ENCODE measurements at places on chromosomes 4 and X. TPM values are rescaled to one million over a fixed set of nuclear protein-coding genes. Genes with fewer than 3 reads are reported as not detected.
A peak's percentile ranks its signal among the peaks of the same experiment; 100 is the strongest.

DNA sequence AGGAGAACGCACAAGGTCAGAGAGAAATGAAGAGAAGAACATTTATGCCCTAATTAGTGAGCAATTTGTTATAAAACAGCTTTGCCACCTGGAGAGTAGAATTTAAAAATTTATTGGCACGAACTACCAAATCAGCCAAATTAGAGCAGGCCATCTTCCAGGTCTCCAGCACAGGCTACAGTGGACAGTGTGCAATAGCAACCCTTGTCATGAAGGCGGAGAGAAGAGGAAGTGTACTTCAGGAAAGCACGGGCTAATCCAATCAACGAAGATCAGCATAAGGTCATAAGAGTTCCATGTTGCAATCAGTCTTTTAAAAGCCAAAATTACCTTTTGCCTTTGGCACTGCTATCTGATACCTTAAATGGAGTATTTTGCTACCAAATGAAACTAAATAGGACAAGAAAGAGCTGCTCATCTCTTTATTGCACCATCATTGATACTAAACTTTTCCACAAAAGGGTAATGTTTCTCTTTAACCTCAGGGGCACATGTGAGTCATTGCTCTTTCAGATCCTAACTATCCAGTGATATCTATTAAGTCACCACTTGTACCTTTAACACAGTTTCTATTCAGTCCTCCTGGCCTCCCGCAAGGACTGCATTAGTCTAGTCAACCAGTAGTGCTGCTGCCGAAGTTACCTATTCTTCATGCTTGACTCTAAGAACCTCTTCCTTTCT lies 19.9 kb downstream of the ANK2 start:
- no peaks in the 10 kb centered on the region for H3K27me3 ChIP-seq
- no peak overlapping the region for H3K4me3 ChIP-seq
- no peaks in the 10 kb centered on the region for H3K4me1 ChIP-seq
- no peak for DNase-seq

Gene MMRN1
- total RNA-seq, result 0.16 TPM

- peak overlapping the region; percentile 98 for H3K27ac ChIP-seq
- H3K4me3 ChIP-seq, result peak overlapping the region; percentile 87
- no peaks in the 10 kb centered on the region for H3K27me3 ChIP-seq
- peaks cover 82% of the 10 kb centered on the region for H3K4me1 ChIP-seq
- peak; percentile 15 for DNase-seq
- no peaks in the 10 kb centered on the region for H3K36me3 ChIP-seq
Measured at GRCh38 chrX:132480581-132481203, 8.1 kb downstream of the MBNL3 start.

Gene COL25A1
- total RNA-seq, result not detected

- no peaks in the 10 kb centered on the region for H3K36me3 ChIP-seq
- H3K4me1 ChIP-seq, result peaks cover 5% of the 10 kb centered on the region
- no peak for DNase-seq
- no peak overlapping the region for H3K4me3 ChIP-seq
- no peak overlapping the region for H3K27ac ChIP-seq
- no peaks in the 10 kb centered on the region for H3K27me3 ChIP-seq
Measured at GRCh38 chr4:3331511-3332394, 38.9 kb downstream of the RGS12 start.

DNA sequence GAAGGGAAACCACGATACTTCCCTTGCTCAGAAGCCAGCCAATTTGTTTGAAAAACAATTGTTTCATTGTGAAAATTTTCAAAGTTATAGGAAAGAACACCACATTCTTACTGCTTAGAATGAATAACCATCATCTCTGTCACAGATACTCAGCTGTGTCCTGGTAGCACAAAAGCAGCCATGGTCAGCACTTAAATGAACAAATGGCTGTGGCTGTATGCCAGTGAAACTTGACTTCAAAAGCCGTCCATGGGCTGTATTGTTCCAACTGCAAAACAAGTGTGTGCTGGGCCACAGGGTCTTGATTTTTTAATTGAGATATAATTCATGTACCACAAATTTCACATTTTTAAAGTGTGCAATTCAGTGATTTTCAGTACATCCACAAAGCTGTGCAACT lies 19.6 kb downstream of the NSDHL start:
- peaks cover 5% of the 10 kb centered on the region for H3K4me1 ChIP-seq
- peaks cover 60% of the 10 kb centered on the region for H3K36me3 ChIP-seq
- DNase-seq, result no peak
- no peak overlapping the region for H3K4me3 ChIP-seq
- H3K27ac ChIP-seq, result no peak overlapping the region

DNA sequence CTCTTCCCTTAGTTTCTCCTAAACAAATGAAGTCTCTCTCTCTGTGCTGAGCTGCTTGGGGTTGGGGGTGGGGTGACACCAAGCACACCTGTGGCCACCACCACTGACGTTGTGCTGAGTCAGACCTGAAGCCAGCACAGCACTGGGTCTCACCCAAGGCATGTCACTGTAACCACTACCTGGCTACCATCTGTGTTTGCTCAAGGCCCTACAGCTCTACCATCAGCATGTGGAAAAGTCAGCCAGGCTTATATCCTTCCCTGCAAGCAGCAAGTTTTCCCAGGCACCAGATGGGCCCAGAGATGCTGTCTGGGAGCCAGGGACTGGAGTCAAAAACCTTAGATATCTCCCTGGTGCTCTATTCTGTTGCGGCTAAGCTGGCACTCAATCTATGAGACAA lies 6.9 kb downstream of the CXCL10 start:
- DNase-seq, result no peak
- no peak overlapping the region for H3K27ac ChIP-seq
- peaks cover 20% of the 10 kb centered on the region for H3K4me1 ChIP-seq
- no peaks in the 10 kb centered on the region for H3K36me3 ChIP-seq
- H3K4me3 ChIP-seq, result no peak overlapping the region
- H3K27me3 ChIP-seq, result no peaks in the 10 kb centered on the region

Gene TRPC5OS
- total RNA-seq, result not detected

Gene FTSJ1
- total RNA-seq, result 44.5 TPM

- no peaks in the 10 kb centered on the region for H3K36me3 ChIP-seq
- no peaks in the 10 kb centered on the region for H3K27me3 ChIP-seq
- no peak overlapping the region for H3K4me3 ChIP-seq
- H3K27ac ChIP-seq, result no peak overlapping the region
Measured at GRCh38 chr4:96052827-96053226, 212.9 kb downstream of the PDHA2 start.

Gene SSX4
- not detected for total RNA-seq

DNA sequence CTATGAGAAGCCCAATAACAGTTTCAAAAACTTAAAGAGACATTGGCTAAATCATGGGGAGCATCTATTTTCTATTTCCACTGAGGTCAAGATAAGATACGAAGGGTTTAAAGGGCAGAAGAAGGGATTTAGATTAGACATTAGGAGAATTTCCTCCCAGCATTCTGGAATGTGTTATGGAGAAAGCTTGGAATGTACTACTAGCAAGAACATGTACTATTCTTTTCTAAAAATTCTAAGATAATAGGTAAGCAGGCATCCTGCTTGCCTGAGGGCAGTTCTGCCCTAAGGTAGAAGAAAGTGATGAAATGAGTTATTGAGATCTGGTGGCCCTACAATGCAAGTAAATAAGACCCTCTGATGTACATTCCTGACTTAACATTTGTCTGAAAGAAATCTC lies 279.2 kb downstream of the NR3C2 start:
- no peaks in the 10 kb centered on the region for H3K36me3 ChIP-seq
- no peaks in the 10 kb centered on the region for H3K27me3 ChIP-seq
- H3K27ac ChIP-seq, result no peak overlapping the region

DNA sequence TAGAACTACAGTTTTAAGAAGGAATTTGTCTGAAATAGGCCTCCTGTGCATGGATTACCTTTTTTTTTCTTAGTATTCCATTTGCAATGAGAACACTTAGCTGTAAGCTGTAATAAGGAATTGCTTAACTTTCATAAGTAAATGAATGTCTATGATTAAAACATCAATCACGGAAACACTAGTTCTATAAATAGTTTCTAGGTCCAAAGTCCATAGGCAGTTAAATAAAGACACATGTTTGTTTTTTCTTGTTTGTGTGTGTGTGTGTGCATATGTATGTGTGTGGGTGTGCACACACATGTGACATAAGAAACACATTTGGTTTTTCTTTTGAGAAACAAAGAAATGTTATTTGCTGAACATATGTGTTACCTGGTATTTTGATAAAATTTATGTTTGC lies 11.2 kb downstream of the GPRIN3 start:
- no peak overlapping the region for H3K27ac ChIP-seq
- H3K27me3 ChIP-seq, result peaks cover 7% of the 10 kb centered on the region
- H3K4me3 ChIP-seq, result no peak overlapping the region
- no peak for DNase-seq
- H3K4me1 ChIP-seq, result peaks cover 50% of the 10 kb centered on the region
- H3K36me3 ChIP-seq, result no peaks in the 10 kb centered on the region

DNA sequence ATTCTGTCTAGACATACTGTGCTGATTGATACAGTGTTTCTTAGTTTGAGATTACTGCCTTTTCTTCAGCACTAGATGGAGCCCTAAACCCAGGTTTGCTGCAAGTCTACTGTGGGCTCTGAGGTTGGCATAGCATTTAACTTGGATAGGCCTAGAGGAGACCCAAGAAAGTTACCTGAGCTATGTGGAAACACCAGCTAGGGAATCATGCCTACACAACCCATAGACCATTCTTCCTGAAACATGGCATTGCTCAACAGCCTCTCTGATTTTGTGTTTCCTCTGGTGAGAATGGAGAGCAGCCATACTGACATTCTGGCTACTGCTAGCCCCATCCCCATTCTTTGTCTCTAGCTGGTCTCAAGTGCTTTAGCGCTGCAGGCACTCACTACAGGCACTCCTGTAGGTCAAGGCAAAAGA lies 287.7 kb upstream of the PCDH18 start:
- H3K27me3 ChIP-seq, result no peaks in the 10 kb centered on the region
- no peak for DNase-seq
- H3K27ac ChIP-seq, result no peak overlapping the region
